ENCODE measurements at places on chromosomes 1 and 21.

- DNase-seq: no peak
Measured at GRCh38 chr1:14648896-14649855, 50.7 kb downstream of the KAZN start.

- DNase-seq: peak; percentile 68
Measured at GRCh38 chr1:9867408-9868243, 42.4 kb downstream of the CTNNBIP1 start.

- DNase-seq: no peak
Measured at GRCh38 chr1:210482491-210482890, 153.8 kb downstream of the HHAT start.

DNA sequence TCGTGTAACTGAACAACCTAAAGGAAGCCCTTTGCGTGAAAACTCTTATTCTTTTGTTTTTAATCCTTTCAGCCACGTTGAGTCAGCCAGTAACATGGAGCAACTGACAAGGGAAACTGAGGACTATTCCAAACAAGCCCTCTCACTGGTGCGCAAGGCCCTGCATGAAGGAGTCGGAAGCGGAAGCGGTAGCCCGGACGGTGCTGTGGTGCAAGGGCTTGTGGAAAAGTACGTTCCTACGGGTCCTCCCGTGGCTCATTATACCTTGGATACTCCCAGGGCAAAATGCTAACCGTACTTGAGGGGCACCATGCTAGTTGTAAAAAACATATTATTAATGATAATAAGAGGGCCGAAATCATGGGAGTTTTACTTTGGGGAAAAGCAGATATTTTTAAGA is 49.4 kb downstream of the LAMC2 start:
- no peak for DNase-seq

- DNase-seq: peak; percentile 67
Measured at GRCh38 chr1:51897699-51898031, 19.1 kb upstream of the NRDC start.

DNA sequence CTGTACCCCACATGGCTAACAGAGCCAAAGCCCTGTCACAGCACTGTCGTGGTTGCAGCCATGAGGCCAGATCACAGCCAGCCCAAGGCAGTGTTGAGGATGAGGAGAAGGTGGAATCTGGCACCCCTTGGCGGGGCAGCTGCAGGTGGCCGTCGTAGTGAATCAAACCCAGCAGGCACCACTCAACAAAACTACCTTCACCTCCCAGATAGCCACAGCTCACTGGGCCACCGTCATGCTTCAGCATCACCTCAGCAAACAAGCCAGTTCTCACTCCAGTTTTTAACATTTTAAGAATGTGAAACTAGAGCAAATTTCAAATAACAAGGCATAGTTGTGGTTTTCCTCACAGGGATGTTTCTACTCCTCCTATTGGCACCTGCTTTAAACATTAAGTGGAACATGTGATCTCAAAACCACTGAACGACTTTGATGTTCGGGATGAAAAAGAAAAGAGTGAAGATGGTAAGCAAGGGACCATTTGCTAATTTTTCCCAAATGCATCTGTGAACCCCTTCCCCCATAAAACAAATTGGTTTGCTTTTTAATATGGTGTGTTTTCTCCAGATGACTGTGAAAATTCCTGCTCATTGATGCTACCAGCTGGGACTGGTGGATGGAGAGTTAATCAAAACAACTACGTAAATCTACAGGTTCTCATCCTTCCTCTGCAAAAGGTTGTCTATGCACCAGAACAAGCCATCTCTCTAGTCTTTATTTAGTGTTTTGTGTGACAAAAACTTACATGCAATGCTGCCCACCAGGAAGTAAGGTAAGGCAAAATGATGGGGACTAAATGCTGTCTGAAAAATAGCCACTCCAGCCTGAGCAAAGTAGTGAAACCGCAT is 45.5 kb downstream of the TOR1AIP2 start:
- peak; percentile 55 for DNase-seq

DNA sequence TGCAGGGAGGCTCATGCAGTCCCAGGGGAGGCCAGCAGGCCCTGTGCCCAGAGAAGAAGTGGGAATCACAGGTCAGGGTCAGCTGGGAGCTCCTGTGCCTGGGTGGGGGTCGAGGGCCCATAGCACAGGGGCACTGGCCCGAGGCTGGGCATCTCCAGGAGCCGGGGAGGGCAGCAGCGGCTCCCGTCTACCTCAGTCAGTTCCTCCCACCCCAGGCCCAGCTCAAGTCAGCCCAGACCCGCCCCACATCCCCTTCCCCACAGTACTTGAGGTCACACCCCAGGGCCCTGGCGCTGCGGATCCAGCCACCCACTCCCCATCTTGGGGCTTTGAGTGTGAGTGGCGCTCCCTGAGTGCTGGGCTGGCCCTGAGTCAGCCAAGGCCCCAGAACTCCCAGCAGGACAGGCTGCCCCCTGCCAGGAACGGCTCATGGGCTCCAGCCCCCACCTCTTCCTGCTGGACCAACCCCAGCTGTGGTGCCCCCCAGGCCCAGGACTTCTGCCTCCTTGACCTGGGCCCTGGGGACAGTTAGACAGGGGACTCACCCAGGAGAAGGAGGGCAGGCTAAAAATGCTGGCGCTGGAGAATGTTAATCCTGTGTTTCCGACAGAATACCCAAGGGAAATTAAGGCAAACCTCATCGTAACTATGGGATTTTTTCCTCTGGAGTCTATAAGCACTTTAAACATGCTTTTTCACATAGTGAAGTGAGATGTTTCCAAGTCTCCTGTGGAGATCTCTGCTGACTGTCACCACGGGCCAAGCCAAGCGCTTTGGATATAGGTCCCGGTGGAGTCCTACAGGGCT is 68.8 kb upstream of the COL6A1 start:
- no peak for DNase-seq

DNA sequence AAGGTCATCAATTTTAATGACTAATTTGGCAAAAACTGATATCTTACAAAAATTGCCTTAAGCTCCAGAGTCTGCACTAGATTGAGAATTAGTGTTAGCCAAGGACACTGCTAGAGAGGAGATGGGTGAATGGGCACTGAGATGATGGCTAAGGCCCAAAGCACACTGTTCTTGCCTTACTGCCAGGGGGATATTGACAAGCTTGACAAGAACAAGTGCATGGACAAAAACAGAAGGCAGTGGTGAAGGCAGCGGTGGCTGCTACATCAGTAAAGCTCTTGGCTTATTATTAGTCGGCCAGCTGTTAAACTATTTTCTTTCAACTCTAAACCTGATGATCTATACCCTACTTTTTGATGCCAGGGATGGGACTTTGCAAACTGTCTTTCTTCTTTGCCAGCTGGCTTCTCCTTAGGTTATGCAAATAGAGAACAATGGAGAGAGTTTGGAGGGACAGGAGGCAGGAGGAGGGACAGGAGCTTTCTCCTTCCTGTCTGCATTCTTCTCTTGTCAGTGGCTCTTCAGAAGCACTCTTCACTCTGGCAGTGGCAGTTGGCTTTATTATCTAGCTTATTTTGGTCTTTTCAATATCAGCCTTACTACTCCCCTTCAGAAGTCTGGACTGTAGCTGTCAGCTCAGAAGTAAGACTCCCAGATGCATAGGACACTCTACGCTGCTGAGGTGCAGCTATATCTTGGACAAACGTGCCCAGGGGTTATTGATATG is 853.5 kb upstream of the TMPRSS15 start:
- no peak for DNase-seq

- no peak for DNase-seq
Measured at GRCh38 chr21:14762734-14763694, 216.9 kb upstream of the SAMSN1 start.
